Cardiac fibroblast (primary cell): ENCODE measurements at places on chromosomes 3 and 15.

DNA sequence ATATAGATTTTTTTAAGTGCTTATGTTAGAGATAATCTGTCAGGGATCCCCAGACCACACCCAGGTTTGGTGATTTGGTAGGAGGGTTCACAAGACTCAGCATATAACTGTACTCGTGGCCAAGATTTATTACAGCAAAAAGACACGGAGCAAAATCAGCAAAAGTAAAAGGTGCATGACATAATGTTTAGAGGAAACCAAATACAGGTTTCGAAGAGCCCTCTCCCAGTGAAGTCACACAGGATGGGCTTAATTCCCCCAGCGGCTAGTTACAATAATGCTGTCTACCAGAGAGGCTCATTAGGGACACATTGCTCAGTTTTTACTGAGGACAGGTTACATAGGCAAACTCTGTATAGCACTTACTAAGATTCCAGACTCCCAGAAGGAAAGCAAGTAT is 36.5 kb downstream of the MYO5A start:
- DNase-seq = no peak

GRCh38 chr15:50854601-50855490 is 53.6 kb upstream of the AP4E1 start:
- no peak for DNase-seq

DNA sequence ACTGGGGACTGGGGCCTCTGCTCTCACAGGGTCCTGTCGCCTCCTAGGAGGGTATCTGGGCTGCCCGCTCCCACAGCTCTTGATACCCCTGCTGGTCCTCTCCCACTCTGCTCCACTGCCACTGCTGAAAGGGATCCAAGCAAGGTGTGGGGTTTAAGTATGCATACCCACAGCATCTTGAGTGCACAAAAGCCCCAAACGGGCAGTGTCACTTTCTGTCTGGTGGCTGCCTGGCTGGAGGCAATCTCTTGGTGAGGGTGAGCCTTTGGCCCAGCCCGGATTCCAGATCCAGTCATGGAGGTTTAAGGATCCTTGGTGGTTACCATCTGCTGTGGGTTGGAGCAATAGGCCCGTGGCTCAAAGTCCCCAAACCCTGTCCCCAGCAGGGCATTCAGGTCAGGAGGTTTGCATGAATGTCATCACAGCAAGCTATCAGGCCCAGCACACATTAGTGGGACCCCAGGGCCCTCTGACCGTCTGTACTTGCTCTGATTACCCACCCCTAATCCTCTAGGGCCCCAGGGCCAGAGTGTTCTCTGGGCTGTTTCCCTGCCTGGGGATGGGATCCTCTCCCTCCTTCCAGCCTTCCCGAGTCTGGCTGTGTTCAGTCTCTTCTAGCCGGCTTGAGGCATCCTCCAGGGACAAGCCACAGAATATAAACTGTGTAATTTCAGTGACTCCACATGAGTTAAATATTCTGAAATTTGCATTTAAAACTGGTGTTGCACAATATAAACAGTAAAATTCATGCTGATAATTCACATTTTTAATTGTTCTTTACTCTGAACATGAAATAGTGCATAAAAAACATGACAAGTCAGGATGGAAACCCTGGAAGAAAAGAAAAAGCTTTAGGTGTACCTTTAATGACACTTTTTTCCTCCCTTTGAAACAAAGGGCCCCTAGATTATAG is 4.9 kb upstream of the TJP1 start:
- no peak for DNase-seq

- DNase-seq = no peak
These were observed 828 bp upstream of the VWA5B2 start for GRCh38 chr3:184228376-184229137.

GRCh38 chr15:91257746-91258414 is 157.8 kb downstream of the SV2B start:
- DNase-seq = no peak
